ENCODE measurements at places on chromosomes 3 and 15. TPM values are rescaled to one million over a fixed set of nuclear protein-coding genes. Genes with fewer than 3 reads are reported as not detected.

The CFAP100 gene
- total RNA-seq, result not detected

GRCh38 chr15:78977091-78977571 lies 32.3 kb upstream of the CTSH start:
- DNase-seq, result no peak
- H3K4me1 ChIP-seq, result peaks cover 7% of the 10 kb centered on the region
- no peaks in the 10 kb centered on the region for H3K27me3 ChIP-seq
- no peak overlapping the region for H3K27ac ChIP-seq

DNA sequence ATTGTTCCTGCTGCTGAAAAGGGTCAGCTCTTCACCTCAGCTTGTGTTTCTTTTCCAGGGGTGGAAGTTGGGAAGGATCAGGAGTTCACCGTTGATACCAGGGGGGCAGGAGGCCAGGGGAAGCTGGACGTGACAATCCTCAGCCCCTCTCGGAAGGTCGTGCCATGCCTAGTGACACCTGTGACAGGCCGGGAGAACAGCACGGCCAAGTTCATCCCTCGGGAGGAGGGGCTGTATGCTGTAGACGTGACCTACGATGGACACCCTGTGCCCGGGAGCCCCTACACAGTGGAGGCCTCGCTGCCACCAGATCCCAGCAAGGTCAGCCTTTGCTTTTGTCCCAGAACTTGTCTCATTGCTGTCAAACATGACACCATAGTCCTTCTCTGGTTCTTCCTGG lies 89.6 kb downstream of the DNASE1L3 start:
- no peaks in the 10 kb centered on the region for H3K27me3 ChIP-seq
- no peaks in the 10 kb centered on the region for H3K4me1 ChIP-seq
- H3K4me3 ChIP-seq, result no peak overlapping the region
- peaks cover 100% of the 10 kb centered on the region for H3K36me3 ChIP-seq
- no peak for DNase-seq

The SOX14 gene
- total RNA-seq, result not detected

DNA sequence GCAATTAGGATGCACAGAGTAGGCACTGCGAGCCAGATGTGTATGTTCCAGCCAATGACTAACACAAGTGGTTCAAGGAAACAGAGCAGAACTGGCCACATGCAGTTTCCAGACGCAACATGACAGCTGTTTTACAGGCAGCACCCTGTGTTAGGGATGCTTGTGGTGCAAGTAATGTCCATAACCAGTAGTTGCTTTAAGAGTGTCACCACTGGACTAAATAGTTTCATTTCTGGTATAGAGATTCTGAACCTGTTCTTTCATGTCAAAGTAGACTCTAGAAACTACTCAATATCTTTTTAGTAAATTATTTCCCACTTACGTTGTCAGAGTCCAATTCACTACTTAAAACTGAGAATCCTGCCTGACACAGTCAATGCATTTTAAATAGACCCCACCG lies 14.5 kb upstream of the LPP start:
- H3K27me3 ChIP-seq, result no peaks in the 10 kb centered on the region
- H3K4me3 ChIP-seq, result no peak overlapping the region
- no peak for DNase-seq
- H3K4me1 ChIP-seq, result peaks cover 15% of the 10 kb centered on the region
- H3K27ac ChIP-seq, result no peak overlapping the region

The MEGF11 gene
- 0.39 TPM for total RNA-seq

The CD96 gene
- total RNA-seq, result not detected

- no peak overlapping the region for H3K4me3 ChIP-seq
- H3K36me3 ChIP-seq, result no peaks in the 10 kb centered on the region
- no peak overlapping the region for H3K27ac ChIP-seq
- DNase-seq, result peak; percentile 1
- no peaks in the 10 kb centered on the region for H3K4me1 ChIP-seq
Measured at GRCh38 chr3:135851201-135852081, 114.1 kb upstream of the PPP2R3A start.

- no peaks in the 10 kb centered on the region for H3K27me3 ChIP-seq
- H3K36me3 ChIP-seq, result no peaks in the 10 kb centered on the region
- H3K4me3 ChIP-seq, result no peak overlapping the region
- no peak for DNase-seq
- H3K27ac ChIP-seq, result no peak overlapping the region
- H3K4me1 ChIP-seq, result no peaks in the 10 kb centered on the region
Measured at GRCh38 chr3:194206320-194206719, 70.4 kb downstream of the HES1 start.

GRCh38 chr15:76203346-76204108 lies 107.7 kb downstream of the ETFA start:
- H3K27ac ChIP-seq, result no peak overlapping the region
- DNase-seq, result no peak
- H3K36me3 ChIP-seq, result peaks cover 26% of the 10 kb centered on the region

- H3K4me3 ChIP-seq, result no peak overlapping the region
- H3K36me3 ChIP-seq, result no peaks in the 10 kb centered on the region
- DNase-seq, result no peak
- no peaks in the 10 kb centered on the region for H3K27me3 ChIP-seq
Measured at GRCh38 chr3:54353546-54353945, 231.2 kb downstream of the CACNA2D3 start.

DNA sequence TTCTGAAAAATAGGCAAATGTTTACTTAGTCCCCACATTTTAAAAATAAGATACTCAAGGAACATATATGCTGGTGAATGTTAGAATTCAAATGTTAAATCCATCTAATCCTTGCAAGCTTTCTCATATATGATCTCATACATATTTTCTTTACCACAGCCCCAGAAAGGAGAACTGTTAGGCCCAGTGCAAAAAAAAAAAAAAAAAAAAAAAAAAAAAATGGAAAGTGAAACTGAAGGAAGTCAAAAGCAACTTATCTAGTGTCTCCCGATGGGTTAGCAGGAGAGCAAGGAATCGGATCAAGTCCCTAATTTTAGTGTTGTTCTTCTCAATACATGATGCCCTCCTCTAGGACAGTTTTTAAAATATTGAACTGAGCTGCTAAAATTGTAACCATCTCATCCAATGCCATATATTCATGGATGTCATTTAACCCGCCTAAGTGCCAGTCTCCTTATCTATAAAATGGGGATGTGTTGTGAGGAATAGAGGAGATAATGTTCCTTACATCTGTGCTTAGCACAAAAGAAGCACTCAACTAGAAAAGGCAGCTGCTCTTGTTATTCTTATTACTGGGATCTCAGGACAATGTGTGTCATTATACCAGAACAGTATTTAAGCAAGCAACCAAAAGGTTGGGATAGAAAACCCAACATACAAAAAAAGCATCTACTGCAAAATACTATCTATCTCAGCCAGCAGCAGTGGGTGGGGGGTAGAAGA lies 279.7 kb downstream of the MAGI1 start:
- H3K27me3 ChIP-seq, result no peaks in the 10 kb centered on the region
- H3K36me3 ChIP-seq, result no peaks in the 10 kb centered on the region
- no peak overlapping the region for H3K27ac ChIP-seq
- DNase-seq, result no peak
- H3K4me3 ChIP-seq, result no peak overlapping the region
- no peaks in the 10 kb centered on the region for H3K4me1 ChIP-seq

GRCh38 chr3:11539677-11540076 lies 104.0 kb downstream of the VGLL4 start:
- H3K27ac ChIP-seq, result no peak overlapping the region
- H3K36me3 ChIP-seq, result peaks cover 7% of the 10 kb centered on the region
- H3K4me1 ChIP-seq, result no peaks in the 10 kb centered on the region
- H3K27me3 ChIP-seq, result no peaks in the 10 kb centered on the region
- DNase-seq, result no peak
- no peak overlapping the region for H3K4me3 ChIP-seq

The TMCO5A gene
- not detected for total RNA-seq

The ARNT2 gene
- total RNA-seq, result 1.6 TPM

- no peaks in the 10 kb centered on the region for H3K4me1 ChIP-seq
- no peak overlapping the region for H3K27ac ChIP-seq
- peaks cover 33% of the 10 kb centered on the region for H3K36me3 ChIP-seq
Measured at GRCh38 chr15:90603893-90604292, 74.2 kb downstream of the CRTC3 start.

DNA sequence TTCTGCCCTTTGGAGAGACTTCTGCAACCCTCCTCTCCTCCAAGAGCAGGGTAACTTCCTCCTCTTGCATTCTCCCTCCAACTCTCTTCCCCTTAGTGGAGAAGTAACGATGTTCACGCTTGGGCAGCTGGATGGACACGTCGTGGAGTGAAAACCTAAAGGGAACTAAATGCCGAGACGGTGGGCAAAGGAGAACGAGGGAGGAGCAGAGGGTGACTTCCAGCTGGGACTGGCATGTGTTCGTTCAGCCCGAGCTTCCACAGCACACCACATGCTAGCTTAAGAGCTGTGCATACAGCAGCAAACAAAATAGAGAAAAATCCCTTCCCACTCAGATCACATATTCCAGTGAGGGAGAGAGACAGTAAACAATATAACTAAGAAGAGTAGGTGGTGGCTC lies 179.8 kb downstream of the SLCO3A1 start:
- no peak for DNase-seq
- no peak overlapping the region for H3K4me3 ChIP-seq
- H3K4me1 ChIP-seq, result peaks cover 6% of the 10 kb centered on the region
- H3K27ac ChIP-seq, result no peak overlapping the region
- no peaks in the 10 kb centered on the region for H3K27me3 ChIP-seq
- peaks cover 6% of the 10 kb centered on the region for H3K36me3 ChIP-seq

GRCh38 chr15:76678766-76679165 lies 226.4 kb downstream of the SCAPER start:
- no peaks in the 10 kb centered on the region for H3K27me3 ChIP-seq
- no peak overlapping the region for H3K27ac ChIP-seq
- no peaks in the 10 kb centered on the region for H3K4me1 ChIP-seq
- no peak for DNase-seq

The DNAH12 gene
- 0.47 TPM for total RNA-seq

Data from MCF 10A (cell line).